GM12878 (cell line): ENCODE measurements at places on chromosomes 2 and 18. TPM values are rescaled to one million over a fixed set of nuclear protein-coding genes. Genes with fewer than 3 reads are reported as not detected.

Gene SCG2
- not detected in 2 replicates for polyA plus RNA-seq

Gene FAM124B
- polyA plus RNA-seq, result not detected in 2 replicates

Gene BCL11A
- 8.3 and 8.4 TPM in 2 replicates for polyA plus RNA-seq

Gene CTAGE1
- not detected in 2 replicates for polyA plus RNA-seq

Gene LYG1
- 0.83 TPM in 1 of 2 replicates, not detected in the other for polyA plus RNA-seq

Gene UGT1A5
- not detected in 2 replicates for polyA plus RNA-seq

Gene ARHGEF4
- not detected in 2 replicates for polyA plus RNA-seq

Gene PLB1
- 0.36 and 0.50 TPM in 2 replicates for polyA plus RNA-seq

Gene AMER3
- polyA plus RNA-seq, result not detected in 2 replicates

Gene TUBB8B
- not detected in 2 replicates for polyA plus RNA-seq

Gene NEU4
- polyA plus RNA-seq, result not detected in 2 replicates

Gene IL1F10
- polyA plus RNA-seq, result not detected in 2 replicates
